NCI-H2081 treated with DMSO at 0.1 percent for 48 hours (cell line): ENCODE measurements at places on chromosomes 6 and 20.

- DNase-seq = no peak
These were observed 100.2 kb downstream of the AHI1 start for GRCh38 chr6:135397172-135397952.

DNA sequence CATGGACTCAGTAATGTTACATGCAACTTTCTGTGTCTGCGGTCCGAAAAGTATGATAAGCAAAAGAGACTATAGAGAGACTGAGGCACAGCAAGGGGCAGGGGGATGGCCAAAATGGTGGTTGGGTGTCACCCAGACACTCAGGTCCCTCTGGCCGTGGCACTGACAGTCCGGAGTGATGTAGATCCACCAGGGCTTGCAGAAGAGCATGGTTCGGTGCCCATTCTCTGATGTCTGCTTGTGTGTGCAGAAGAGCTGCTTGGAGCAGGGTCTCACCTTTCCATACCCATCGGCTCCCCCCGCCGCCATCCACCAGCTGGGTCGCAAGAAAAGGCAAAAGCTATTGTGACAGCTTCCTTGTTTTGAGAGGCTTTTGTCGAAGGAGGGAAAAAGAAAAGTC, 6.6 kb upstream of the APCDD1L start:
- no peak for DNase-seq

GRCh38 chr20:60048634-60049521, 90.7 kb downstream of the CDH26 start:
- no peak for DNase-seq

- DNase-seq = no peak
These were observed 9.4 kb upstream of the RAB44 start for GRCh38 chr6:36688063-36688738.
